ENCODE measurements at places on chromosomes 1 and 21.
A peak's percentile ranks its signal among the peaks of the same experiment; 100 is the strongest.

- peak; percentile 22 for DNase-seq
These were observed 1.1 kb upstream of the YBX1 start for GRCh38 chr1:42680921-42681683.

GRCh38 chr1:32946413-32946812 is 18.2 kb downstream of the RNF19B start:
- DNase-seq = no peak

GRCh38 chr1:64203420-64203819 is at the start of gene UBE2U:
Gene UBE2U (plus strand): TSS chr1:64203623. CDS start chr1:64204051, 428 bp downstream.
- no peak for DNase-seq

DNA sequence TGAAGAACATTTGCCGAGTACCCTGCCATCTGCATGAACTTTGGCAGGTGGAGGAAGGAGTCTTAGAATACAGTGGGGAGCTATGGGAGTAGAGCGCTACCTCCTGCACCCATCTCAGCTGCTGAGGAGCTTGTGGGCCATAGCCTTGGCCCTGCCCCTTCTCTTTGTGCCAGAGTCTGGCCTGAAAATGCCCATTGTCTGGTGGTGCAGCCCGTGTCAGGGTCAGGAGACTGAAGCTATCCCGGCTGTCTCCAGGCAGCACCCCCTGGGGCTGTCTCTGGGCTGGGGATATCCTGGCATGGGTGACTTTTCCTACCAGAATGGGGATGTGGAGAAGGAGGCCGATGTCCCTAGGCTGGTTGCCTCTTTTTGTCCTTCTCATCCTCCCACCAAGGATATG is 7.3 kb downstream of the IPO13 start:
- no peak for DNase-seq

- no peak for DNase-seq
These were observed 529 bp downstream of the EGLN1 start for GRCh38 chr1:231421546-231421970.

DNA sequence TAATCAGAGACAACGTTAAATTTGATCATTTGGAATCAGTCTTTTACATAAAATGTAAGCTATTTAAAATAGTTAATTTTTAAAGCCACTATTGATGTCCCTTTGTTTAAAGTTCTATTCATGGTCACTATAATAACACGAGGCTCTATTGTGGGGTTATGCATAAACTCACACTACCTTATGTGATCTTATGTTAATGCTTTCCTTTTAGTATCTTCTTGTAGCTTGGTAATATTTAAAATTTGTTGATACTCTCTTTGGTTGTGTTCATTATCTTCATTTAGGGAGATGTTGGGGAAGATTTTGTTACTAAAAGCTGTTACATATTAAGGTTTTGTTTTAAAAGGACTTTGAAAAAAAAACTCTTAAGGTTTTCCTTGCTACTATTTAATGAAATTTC is 1.2 kb downstream of the B3GALT2 start:
- no peak for DNase-seq

DNA sequence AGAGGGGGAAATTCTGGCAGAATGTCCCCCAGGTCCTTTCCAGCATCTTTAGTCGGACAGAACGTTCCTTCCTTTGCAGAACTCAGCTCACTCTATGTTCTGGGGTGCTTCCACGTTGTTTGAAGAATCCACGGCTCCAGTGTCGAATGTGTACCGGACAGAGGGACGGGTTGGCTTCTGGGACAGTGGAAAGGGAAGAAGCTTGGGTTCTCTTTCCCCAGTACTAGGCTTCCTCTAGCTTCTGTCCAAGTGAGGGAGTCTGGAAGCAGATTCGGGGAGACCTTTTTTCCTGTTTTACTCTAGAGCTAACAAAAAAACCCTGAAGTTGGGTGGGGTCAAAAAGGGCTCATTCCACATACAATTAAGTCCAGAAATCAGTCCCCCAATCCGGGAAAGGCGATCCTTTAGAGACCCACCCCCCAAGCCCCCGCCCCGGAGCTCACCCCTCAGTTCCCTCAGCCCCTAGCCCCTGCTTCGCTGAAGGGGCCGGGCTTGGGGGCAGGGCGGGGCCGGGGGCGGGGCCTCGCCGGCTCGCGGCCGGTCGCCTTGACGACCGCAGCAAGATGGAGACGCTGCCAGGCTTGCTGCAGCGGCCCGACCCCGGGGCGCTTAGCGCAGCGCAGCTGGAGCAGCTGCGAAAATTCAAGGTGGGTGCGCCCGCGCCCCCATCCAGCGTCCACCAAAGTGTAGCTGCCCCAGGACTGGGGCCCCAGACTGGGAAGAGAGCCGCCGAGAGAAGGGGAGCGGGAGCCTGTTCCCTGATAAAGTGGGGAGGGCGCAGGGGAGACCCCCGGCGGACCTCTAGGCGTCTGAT is at the start of gene RIIAD1:
Gene RIIAD1 (plus strand): TSS at position 549 of the 814 bp plus-strand sequence. CDS start 15 bp downstream, at position 564.
- DNase-seq = peak; percentile 47

- peak; percentile 34 for DNase-seq
These were observed 280.3 kb upstream of the FMN2 start for GRCh38 chr1:239811211-239811885.

DNA sequence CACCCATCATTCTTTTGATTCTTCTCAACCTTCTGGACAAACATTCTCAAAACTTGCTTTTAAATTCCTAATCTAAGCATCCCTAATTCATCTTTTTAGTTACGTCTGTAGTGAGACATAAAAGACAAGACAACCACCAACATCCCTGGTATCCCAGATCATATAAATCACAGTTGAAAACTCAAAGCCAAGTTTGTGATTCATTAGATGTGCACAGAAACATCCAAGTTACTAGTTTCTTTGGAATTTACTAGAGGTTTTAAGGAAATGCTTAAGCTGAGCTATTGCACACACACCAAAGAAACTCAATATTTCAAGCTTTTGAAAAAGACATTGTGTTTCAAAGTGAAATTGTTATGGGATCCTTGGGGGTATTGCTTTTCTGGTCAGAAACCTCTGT is 47.6 kb downstream of the ATP6V1G3 start:
- no peak for DNase-seq

- DNase-seq = peak; percentile 13
These were observed 60.0 kb downstream of the FBXO2 start for GRCh38 chr1:11594222-11594621.

GRCh38 chr21:38413958-38414548 is 84.2 kb downstream of the ERG start:
- no peak for DNase-seq

GRCh38 chr1:115976921-115977498 is 697 bp downstream of the SLC22A15 start:
- no peak for DNase-seq
